Cerebellum (tissue), 4 donors: ENCODE measurements at places on chromosomes 3 and 15. TPM values are rescaled to one million over a fixed set of nuclear protein-coding genes. Genes with fewer than 3 reads are reported as not detected.

DNA sequence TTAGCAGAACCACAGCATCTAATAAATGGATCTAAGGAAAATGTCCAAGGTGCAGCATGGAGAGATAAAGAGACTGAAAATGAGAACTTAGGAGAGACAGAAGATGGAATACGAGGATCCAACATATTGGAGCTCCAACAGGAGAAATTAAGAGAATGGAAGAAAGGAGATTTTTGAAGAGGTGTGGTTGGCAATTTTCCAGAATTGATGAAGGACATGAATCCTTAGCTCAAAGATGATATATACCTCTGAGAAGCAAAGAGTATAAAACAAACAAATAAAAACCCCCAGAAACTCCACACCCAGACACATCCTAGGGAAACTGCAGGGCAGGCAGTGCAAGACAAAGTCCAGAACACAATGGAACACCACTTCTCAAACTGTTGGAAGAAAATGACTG, 141.2 kb downstream of the MEGF11 start:
- no peak for DNase-seq

- DNase-seq: no peak
Measured at GRCh38 chr3:132854856-132855535, 132.8 kb upstream of the NPHP3 start.

DNA sequence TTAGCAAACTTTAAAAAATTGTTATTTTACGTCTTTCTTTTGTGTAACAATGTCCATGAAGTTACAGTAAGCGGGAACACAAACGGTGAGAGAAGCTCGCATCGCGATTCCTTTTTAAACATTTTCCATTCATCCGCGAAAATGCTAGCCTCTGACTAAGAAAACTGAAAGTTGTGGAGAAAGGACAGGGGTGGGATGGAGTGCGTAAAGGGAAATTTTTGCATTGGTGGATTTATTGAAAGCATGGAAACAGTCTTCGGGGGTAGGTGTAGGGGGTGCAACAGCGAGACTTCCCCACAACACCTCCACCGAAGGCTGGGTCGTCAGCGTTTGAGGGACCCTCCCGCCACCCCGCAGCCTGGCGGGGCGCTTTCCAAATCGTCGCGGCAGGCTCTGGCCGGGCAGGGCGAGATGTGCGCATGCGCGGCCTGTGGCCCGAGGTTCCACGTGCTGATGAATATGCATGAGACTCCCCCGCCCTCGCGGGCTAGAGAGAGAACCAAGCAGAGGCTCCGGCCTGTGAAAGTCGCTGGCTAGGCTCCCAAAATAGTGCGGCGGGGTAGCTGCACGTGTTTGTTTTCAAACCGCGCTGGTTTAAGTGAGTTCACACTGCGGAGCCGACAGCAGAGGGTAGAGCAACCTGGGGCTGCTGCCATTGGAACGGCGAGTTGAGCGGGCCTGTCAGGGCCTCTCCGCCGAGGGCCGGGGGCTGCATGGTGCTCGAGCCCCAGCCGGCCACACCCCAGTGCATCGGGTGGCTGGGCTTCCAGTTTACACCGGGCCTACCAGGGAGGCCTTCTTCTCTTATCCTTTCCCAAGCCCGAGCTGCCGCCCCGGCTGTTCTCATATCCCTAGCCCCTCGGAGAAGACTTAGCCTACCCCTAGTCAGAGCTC, 9.9 kb downstream of the ZIC1 start:
- peak; percentile 94 for DNase-seq

DNA sequence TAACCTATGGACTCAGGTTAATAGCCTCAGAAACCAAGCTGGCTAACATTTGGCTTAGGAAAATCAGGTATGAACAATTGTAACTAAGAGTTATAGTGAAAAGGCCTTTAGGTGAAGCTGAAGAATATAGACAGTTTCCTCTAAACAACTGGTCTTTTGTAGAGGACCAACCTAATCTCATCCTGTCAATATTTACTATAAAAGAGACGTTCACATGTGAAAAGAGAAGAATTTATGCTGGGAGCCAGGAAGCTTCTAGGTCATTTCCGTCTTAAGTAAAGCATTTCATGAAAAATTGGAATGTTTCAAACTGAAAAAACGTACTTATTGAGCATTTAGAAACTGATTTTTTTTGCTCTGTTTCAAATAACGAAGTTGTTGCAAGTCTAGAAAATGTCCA, 764.3 kb upstream of the GOLIM4 start:
- no peak for DNase-seq

GRCh38 chr3:112629425-112629824, 11.5 kb downstream of the CCDC80 start:
- DNase-seq: no peak

CEP19 gene
- total RNA-seq: 8.0 TPM

DNA sequence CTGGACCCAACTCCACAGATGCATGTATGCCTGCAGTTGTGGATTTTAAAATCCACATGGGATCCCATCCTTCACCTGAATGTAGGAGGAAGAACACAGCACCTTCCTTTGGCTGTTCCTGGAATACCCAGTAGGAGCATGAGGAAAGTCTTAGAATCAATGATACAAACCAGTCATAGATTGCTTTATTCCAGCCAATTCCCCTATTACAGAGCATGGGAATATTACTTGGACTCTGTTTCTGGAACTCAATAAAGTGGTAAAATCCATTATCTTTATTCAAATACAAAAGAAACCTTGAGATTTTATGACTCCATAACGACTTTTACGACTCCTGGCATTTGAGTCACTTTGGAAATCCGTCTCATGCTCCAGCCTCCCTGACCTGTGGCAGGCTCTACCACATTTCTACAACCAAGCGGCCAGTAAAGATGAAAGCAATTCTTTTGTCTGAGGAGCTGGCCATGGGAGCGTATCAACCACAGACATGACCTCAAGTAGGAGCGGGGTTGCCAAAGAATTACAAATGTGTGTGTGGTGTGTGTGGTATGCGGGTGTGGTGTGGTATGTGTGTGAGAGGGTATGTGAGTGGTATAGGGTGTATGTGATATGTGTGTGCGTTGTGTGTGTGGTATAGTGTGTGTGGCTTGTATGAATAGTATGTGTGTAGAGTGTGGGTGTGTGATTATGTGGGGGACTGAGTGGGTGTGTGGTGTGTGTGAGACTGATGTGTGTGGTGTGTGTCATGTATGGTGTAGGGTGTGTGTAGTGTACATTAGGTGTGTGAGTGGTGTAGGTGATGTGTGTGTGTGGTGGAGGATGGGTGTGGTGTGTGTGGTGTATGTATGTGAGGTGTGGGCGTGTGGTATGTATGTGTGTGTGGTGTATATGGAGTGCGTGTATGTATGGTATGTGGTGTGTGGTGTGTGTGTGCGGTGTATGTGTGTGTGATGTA, 40.0 kb downstream of the ARRDC4 start:
- DNase-seq: no peak

DNA sequence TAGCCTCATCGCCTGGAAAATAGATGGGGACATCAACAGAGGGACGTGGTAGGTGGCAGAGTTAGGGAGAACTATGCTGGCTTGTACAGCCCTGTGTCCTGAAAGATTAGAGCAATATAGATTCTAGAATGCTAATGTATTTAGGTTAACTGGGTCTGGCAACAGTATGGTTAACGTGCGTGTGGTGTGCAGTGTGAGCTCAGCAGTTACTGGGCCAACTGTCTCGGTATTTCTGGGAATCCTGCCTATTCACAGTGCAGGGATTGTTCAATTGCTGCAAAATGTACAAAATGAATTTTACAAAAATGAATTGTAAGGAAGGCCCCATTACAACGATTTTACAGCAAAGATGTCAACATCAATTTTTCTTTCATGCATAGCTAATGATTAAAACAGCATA, 20.6 kb downstream of the MEIS2 start:
- DNase-seq: peak; percentile 54

- no peak for DNase-seq
Measured at GRCh38 chr15:35194296-35194695, 109.2 kb upstream of the NANOGP8 start.

DNA sequence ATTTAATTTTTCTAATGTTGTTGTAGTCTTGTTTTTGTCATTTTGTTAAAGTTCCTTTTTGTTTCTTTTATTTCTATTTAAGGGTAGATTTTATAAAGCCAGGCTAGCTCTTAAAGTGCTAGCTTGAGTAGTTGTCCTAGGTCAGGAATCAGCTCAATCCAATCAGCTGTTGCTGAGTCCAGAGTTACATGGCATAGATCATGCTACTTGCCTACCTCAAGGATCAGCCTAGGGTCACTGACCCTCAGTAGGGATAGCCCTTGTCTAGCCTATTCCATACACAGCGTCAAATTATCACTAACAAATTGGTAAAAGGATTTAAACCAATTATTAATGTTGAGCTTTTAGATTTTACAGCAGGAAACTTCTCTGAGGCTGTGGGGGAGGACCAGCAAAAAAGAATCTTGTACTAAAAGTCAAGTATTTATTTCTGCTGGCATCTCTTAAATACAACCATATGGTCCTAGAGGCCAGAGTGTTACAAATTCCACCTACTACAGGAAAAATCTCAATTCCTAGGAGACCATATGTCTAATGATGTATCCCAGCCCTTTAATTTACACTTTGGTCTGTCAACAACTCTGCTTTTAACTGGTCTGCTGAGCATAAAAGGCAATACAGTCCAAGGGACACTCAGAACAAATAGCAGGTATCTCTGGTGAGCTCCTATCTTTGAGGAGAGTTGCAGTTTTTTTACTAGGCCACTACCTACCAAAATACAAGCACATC, 138.3 kb upstream of the PTPRG start:
- DNase-seq: no peak

GRCh38 chr3:174376346-174376745, 482.8 kb upstream of the NAALADL2 start:
- no peak for DNase-seq
